ENCODE measurements at places on chromosomes 13 and 19.
A peak's percentile ranks its signal among the peaks of the same experiment; 100 is the strongest.

DNA sequence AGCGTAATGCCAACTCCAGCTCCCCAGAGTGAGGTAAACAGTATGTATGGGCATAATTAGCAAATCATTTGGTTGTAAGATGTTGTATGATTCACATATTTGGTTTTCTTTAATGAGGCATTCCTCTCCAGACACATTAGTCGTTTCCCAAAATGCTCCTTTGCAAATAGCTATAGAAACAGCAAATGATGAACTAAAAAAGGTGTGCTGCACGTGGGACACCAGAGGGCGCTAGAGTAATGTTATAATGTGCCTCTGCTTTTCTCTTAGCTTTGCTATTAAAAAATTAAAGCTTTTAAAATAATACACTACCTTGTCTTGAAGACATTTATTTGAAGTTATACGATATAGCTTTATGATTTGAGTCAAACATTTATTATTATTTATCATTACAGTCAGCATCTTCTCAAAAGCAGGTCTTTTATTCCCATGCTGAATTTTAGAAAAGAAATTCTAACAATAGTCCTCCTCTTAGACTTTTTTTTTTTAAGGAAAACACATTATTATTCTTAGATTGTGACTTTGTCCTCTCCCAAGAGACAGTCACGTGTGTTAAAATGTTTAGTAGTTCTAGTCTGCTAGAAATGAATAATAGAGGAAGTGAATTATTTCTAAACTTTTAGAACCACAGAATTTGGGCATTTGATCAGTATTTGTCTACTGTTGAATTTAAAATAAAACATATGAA lies 121.6 kb upstream of the FRY start:
- DNase-seq, result peak; percentile 19

- no peak for DNase-seq
Measured at GRCh38 chr19:18493440-18494266, 28.2 kb downstream of the ELL start.

- peak; percentile 70 for DNase-seq
Measured at GRCh38 chr19:4597975-4598671, 38.6 kb upstream of the SEMA6B start.

DNA sequence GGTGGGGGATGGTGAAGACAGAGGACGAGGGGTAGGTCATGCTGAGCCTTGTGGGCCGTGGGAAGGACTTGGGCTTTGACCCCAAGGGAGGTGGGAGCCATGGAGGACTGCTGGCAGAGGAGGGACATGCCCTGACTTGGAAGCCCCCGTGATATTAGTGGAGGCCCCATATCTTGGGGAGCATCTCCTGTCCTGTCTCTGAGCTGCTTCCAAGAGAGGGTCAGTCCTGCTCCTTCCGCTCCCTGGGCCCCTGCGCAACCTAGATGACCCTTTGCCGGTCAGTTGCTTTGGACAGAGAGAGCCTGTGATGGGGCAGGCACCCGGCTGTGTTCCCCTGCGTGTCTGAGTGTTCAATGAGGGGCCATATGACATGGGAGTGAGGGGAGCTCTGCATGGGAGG lies 5.2 kb downstream of the TLE6 start:
- DNase-seq, result no peak

- DNase-seq, result no peak
Measured at GRCh38 chr13:44790289-44790688, 199.0 kb downstream of the NUFIP1 start.

DNA sequence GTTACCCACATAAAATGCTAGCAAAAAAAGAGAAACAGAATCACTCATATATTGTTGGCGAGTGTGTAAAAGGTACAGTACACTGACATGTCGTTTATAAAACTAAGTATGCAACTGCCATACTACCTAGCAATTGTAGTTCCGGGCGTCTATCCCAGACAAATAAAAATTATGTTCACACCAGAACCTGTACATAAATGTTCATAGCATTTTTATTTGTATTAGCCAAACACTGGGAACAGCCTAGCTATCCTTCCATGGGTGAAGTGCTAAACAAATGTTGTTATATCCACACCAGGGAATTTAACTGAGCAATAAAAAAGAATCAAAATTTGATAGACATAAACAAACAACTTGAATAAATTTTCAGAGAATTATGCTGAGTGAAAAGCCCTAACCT lies 28.9 kb upstream of the POSTN start:
- peak; percentile 38 for DNase-seq

DNA sequence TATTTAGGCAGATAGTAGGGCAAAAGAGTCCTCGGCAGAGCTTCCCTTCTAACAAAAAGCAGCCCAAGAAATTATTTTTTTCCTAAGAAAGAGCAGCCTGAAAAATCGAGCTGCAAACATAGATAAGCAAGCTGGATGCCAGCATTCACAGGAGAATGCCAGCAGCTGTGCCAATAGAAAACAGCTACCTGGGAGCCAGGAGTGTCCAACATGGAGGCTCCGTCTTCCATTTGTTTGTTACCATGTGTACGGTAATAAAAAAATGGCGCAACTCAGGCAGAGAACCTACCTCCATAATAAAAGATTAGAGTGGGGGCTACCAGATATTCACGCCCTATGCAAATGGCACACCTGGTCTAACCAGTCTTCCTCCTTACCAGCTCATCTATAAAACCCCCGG lies 77.6 kb upstream of the IPO5 start:
- no peak for DNase-seq

GRCh38 chr13:39616087-39616694 lies 13.2 kb upstream of the LHFPL6 start:
- peak; percentile 27 for DNase-seq

DNA sequence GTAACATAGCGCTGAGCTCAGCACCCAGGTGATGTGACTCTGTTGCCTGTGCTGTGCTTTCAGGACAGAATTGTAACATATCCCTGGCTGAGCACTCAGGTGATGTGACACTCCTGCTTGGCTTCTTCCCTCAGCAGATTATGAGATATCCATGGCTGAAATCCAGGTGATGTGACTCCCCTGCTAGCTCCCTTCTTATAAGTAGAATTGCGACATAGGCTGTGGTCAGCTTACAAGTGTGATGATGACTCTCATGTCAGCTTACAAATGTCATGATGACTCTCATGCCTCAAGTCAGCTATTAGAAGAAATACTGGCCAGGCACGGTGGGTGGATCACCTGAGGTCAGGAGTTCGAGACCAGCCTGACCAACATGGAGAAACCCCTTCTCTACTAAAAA lies 14.3 kb upstream of the ZNF429 start:
- no peak for DNase-seq

DNA sequence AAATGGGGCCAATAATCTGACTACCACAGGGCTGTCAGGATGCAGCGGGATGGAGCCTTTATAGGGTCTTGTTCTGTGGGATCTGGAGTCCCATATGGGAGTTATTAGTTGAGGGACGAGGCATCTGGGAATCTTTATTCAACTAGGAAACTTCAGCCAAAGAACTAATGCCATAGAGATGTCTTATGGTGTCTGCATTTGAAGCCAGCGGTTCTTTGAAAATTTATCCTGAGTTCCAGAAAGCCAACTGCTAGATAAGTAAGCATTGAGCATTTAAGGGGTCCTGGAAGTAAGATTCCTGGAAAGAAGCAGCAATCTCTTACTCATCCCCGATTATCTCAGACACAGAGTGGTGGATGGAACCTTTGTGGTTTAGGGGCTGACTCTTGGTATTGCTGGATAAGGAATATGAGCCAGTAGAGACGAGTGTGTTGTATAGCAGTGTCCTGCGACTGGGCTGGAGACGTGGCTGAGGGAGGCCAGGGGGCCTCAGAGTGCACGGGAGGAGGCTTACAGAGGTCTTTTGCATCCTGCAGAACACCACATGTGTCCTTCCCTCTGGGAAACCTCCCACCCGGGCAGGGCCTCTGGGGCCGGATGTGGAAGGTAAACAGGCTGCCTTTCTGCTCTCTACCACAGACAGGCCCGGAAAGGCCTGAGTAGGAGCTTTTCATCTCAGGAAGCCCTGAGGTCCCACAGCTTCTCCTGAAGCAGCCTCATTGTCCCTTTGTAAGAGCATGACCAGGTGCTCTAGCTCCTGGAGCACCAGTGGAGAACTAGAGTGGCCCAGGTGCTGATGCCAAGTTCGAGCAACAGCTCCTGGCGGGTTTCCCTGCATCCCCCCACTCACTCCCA lies 28.8 kb downstream of the ACTN4 start:
- no peak for DNase-seq

DNA sequence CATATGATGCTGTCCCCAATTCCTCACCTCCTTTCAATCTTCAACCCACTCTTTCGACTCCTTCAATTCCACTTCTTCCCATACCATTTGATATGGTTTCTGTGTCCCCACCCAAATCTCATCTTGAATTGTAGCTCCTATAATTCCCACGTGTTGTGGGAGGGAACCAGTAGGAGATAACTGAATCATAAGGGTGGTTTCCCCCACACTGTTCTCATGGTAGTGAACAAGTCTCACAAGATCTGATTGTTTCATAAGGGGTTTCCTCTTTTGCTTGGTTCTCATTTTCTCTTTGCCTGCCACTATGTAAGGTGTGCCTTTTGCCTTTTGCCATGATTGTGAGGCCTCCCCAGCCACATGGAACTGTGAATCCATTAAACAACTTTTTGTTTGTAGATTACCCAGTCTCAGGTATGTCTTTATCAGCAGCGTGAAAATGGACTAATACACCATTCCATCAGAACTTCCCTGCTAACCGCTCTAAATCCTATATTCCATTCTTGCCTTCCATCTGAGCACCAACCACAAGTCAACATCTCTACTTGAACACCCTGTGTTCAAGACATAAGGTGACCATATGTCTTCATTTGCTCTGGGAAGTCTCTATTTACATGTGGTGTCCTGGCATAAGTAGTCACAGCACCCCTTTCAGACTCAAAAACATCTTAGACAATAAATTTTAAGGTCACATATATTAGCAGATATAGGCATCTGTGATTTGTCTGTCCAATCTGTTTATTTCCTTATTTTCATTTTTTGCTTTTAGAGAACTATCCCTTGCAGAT lies 122.9 kb downstream of the TSHZ3 start:
- DNase-seq, result no peak

DNA sequence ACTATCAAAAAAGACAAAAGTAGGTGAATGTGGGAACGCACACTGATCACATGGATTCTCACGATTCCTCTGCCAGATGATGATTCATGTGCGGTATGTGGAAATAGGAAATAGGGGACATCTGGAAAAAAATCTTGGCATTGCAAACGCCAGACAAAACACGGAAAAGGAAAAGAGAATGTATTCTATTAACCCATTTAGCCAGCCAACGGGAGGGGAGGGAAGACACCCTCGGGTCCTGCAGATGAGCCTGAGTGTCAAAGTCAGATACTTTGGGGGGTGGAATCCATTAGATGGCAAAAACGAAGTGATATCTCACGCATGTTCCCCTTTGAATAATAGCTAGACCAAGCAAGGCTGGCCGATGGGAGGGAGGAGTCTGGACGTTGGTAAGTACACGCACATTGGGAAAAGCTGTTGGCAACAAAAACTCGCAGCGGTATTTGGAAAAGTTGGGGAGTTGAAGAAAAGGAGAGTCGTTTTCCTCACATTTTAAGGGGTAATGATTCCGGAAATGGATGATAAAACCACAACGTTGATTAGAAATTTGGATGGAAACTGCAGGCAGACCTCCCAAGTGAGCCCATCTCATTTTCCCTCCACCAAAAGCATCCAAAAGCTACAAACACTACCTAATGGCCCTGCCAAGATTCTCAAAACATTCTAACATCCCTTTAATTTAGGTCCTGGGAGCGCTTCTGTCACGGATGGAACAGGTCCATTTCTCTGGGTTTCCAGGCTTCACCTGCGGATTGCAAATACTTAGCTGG lies 73.6 kb downstream of the COL4A1 start:
- DNase-seq, result no peak

DNA sequence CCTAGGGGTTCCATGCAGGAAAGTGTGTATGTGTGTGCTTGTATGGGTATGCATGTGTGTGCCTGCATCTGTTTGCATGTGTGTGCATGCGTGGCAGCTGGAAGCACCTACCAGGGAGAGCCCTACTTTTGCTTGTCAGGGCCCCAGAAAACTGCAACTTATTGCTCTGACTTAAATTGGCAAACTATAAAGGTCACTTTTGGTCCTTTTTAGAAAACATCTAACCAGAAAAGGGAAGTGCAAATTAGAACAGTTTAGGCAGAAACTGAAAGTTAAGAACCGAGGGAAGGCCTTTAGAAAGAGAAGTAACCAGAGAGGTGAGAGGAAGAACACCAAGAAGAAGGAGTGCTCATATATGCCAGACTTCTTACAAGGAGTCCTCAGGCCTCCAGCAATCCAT lies 32.5 kb downstream of the DLEU7 start:
- DNase-seq, result no peak

DNA sequence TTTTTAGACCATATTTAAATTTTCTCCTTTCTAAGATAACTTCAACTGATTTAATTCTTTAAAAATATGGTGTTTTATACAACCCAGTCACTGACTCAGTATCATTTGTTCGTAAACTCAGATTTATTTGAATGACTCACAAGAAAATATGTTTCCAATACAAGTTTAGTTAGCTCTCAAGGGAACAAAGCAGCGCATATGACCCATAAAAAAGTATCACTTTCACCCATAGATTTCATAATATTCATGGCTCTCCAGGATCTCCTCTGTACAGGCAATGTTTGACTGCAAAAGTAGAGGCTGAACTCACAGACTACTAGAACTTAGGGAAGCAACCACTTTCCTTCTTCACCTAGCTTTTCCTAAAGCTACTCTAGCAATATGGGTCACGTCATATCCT lies 405.6 kb upstream of the PCDH9 start:
- DNase-seq, result no peak

DNA sequence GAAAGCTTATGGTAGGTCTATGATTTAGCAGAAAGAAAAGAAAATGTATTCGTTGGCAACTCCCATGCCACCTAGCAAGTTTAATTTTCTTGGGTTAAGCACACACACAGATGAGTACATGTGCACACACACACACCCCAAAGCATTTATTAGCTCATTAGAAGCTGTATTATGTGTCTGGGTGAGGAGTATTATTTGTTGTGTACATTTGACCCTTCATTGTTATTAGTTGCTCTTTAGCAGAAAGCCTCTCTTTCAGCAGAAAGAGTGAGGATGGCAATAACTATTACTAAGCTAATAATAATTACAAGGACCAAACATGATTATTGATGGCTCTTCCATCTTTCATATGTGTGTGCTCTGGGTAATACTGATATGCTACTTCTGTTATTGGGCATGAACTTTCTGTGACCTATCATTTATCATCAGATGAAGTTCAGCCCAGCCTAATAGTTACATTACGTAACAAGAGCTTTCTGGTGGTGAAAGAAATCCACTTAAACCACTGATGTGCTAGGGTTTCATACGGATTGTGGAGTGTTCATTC lies 177.4 kb upstream of the OBI1 start:
- DNase-seq, result no peak
